ENCODE measurements at places on chromosomes 3 and 15.

GRCh38 chr15:68419301-68420175, 12.4 kb downstream of the ITGA11 start:
- DNase-seq: no peak

DNA sequence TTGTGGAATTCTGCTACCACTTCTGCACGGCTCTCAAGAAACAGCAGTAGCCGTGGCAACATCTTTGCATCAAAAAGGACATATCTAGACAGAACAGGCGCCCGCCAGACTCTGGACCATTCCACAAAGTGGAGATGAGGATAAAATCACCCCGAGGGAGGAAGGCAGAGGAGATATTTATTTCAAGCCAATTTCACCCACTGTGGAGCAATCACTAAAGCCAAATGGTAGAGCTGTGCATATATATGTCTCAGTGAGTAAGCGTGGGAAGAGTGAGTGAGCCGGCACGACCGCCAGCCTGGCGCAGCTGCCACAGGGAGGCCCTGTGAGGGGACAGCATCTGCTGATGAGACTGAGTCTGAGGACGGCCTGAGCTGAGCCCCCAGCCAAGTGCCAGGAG, 111.3 kb downstream of the MEGF11 start:
- no peak for DNase-seq

DNA sequence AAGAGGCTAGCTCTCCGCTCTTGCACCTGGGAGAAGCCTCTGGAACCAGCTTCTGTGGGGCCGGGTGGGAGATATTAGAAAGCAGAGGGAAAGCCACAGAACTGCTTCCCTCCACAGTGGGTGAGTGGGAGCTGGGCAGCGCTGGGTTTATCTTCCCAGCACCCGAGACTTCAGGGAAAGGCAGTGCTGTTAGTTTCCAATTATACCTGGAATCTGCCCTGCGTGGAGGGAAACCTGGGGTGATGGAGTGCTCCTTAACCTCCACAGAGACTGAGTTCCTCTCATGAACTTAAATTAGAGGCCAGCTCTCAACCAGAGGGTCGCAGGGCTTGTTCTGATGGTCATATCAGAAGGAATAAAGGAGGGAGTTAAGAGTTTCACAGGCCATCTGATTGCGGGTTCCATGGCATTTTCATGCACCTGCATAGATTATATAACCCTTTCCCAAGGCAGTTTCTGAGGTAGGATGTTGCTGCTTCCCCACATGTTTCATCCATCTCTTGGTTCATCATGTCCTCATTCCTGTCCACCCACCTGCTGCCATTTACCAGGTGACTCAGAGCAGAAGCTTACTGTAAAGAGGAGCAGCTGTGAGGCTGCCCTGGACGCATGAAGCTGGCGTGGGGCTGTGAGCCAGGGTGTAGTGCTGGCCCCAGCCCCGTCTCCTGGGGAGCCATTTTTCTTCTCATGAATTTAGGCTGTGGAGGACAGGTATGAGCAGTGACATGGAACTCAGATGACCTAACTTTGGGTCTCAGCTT, 42.5 kb downstream of the CA12 start:
- no peak for DNase-seq

- no peak for DNase-seq
These were observed 19.8 kb upstream of the P2RY12 start for GRCh38 chr3:151404316-151404715.

GRCh38 chr3:16534640-16535262, 21.3 kb upstream of the RFTN1 start:
- no peak for DNase-seq

DNA sequence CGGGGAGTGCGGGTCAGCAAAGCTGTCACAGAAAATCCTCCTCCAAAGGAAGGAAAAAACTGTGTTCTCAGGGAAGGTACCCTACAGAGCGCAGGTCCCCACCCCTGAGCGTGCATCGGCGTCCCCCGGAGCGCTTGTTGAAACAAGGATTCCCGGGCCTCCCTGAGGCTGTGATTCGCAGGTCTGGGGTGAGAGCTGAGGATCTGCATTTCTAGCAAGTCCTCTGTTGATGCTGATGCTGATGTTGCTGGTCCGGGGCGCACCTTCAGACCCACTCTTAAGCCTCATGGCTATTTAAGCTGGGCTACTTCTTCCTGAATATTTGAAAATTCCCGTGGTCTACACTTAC, 226.2 kb upstream of the IGF1R start:
- no peak for DNase-seq

- DNase-seq: no peak
These were observed 20.9 kb downstream of the PGBD4 start for GRCh38 chr15:34122771-34123183.

DNA sequence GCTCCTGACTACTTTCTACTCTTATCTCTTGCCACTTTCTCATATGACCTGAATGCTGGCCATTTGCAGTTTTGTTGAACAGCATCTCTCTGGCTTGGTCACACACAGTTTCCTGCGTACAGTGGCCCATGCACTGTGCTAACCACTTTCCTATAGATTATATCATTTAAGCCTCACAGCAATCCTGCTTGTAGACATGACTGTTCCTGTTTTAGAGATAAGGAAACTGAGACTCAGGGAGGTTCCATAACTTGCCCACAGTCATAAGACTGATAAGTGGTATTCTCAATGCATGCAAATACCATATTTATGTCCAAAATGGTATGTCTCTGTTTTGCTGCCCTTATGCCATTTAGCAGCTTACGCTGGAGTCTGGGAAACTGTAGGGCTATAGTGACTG, 229.5 kb downstream of the NR1D2 start:
- no peak for DNase-seq

- DNase-seq: no peak
These were observed 295.6 kb upstream of the RASGRP1 start for GRCh38 chr15:38860253-38860652.

DNA sequence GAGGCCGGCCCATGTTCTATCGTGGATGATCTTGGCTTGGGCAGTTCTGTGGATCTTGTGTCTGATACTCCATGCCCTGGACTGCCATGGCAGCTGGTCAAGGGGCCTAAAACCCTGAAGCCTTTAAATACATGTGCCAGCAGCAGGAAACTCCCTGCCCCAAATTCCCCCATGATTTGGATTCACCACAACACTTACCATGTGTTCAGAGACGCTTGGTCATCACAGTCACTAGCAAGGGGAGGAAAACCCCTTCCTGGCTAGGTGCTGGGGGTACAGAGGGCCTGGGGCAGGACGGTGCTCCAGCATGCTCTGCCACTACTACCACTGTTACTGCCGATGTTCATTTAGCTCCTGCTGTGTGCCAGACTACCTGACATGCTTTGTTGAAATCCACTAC, 94.4 kb downstream of the DNAJB8 start:
- DNase-seq: peak; percentile 40

DNA sequence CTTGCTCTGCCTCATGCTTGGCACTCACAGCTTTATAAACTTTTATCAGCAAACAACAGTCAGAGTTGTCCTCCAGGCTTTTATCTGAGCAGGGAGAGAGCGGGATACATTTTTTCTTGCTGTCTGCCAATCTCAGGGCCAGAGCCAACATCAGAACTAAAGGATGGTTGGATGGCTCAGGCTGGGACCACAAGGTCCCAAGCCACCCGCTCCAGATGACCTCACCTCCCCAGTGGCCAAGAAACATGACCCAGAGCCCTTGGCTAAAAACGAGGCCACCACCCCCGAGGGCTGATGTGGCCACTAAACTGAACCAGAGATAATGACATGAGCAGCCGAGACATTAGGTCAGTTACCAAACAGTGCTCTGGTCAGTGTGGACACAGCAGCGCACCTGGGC, 18.8 kb upstream of the SPATA12 start:
- DNase-seq: no peak

- DNase-seq: no peak
These were observed 34.7 kb upstream of the CDCP1 start for GRCh38 chr3:45180899-45181298.

DNA sequence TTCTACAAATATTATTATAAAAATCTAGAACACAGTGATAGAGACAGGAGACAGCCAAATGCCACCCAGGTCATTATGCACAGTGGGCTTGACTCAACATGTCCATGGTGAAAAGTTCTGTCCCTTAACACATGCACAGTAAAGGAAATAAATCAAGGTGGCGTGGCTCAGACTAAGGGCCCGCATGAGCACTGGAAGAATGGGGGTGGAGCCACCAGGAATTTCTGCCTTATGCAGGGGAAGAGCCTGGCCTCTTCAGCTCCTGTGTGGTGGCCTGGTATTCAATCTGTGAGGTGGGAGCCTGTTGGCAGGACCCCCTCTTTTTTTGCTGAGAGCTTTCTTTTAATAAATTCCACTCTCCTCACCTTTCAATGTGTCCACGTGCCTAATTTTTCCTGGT, 17.2 kb upstream of the SPG21 start:
- DNase-seq: no peak

DNA sequence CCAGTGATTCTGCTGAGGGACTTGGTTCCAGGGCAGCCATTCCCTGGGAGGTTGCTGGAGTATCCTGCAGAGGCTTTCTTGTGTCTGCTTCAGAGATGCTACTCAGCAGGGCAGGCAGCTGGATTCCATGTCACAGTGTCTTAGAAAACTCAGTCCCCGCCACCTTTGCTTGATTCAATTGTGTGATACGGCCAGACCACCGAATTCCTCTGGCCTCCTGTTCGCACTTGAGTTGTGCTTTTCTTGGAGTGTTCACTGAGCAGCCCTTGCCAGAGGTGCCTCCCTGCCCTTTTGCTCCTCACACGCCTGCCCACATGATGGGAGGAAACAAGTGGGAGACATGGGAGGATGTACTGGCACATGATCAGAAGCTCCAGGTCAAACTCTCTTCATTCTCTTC, 19.6 kb upstream of the SHC4 start:
- no peak for DNase-seq

GRCh38 chr3:8964436-8965370, 1.4 kb upstream of the RAD18 start:
- DNase-seq: no peak

DNA sequence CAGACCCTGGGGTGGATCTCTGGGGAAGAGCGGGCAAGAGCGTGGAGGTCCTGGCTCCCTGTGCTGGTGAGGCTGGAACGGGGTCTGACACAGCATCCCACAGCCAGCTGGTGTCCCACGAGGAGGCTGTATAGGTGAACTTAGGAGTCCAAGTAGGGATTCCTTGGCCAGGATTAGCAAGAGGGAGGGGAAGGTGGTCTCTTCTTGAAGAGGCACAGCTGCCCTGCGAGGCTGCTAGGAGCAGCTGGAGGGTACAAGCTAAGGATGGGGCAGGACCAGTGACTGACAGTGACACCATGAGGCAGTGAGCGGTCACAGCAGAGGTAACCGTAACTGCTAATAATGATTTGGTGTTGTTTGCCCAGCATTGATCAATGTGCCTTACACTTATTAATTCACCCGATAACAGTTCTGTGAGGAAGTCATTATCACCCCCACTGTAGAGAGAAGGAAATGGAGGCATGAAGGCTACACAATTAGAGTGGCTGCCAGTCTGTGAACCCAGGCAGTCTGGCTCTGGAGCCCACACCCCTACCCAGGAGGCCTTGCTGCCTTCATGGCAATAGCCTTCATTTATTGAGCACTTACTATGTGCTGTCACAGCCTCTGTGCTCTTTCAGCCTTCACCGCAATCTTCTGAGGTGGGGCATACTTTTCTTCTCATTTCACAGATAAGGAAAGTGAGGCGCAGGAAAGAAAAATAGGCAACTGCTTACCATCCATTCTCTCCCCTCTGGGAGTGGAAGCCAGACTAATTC, 59.4 kb downstream of the TMEM44 start:
- DNase-seq: peak; percentile 51

GRCh38 chr3:177194299-177194698, 3.0 kb downstream of the TBL1XR1 start:
- no peak for DNase-seq
